ENCODE measurements at places on chromosomes 4 and X.

GRCh38 chrX:45710081-45710801, 509.6 kb upstream of the DIPK2B start:
- peak; percentile 93 for DNase-seq

GRCh38 chr4:48588230-48589097, 98.4 kb downstream of the ZAR1 start:
- DNase-seq: no peak

DNA sequence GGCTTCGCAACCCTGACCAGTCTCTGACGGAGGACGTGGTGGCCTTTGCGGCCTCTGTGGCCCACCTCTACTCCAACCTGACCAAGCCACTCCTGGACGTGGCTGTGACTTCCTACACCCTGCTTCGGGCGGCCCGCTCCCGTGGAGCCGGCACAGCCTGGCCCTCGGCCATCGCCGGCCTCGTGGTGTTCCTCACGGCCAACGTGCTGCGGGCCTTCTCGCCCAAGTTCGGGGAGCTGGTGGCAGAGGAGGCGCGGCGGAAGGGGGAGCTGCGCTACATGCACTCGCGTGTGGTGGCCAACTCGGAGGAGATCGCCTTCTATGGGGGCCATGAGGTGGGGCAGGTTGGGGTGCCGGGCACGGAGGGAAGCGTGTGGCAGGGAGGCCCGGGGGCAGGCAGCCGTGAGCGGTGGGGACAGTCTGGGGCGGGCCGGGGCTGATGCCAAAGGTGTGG, 1.2 kb downstream of the ABCD1 start:
- DNase-seq: no peak

GRCh38 chr4:4658052-4658451, 116.2 kb upstream of the STX18 start:
- no peak for DNase-seq

DNA sequence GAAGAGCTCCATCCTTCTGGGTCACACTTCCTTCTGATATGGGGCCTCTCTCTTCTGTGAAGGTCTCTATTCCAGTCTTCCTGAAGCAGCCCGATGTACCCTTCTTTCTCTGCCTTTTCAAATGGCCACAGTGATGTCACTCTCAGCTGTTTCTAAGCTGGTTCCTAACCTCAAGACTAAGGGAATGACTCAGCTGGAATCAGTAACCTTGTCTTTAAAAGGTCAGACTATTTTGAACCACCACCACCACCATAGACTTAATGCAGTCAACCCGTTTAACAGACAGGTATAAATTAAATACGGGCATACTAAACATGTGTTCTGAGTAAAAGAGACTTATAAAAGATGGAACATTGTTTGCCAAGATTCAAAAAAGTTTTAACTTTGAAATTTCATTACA, 121.0 kb downstream of the PPA2 start:
- DNase-seq: no peak

GRCh38 chr4:23909671-23910070, 19.8 kb upstream of the PPARGC1A start:
- DNase-seq: no peak

Data from fibroblast of skin of left biceps (primary cell).